ENCODE measurements at places on chromosomes 1 and 21.
A peak's percentile ranks its signal among the peaks of the same experiment; 100 is the strongest.

DNA sequence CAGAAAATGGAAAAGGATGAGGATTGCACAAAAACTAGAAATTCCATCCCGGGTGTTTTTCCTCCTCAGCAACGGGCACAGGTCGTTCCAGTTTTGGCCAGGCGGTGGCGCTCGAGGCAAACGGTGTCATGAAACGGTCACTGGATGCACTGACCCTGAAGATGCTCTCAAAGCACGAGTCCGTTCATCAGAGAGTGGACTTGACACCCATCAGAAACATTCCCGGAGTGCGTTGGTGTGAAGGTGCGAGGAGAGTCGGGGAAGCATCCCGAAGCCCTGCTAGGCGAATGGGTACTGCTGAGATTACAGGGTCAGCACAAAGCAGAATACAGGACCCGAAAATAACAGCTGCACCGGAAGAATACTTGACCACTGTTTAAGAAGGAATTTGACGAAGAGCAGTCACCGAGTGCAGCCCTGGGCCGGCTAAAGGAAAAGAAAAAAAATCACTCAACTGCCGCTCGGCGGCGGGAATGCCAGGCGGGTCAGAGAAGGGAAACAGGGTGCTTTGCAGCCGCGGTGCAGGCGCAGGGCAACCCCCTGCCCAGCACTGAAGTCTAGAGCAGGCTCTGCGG lies 71.7 kb upstream of the ETS2 start:
- no peaks in the 10 kb centered on the region for H3K36me3 ChIP-seq
- H3K27ac ChIP-seq: peak overlapping the region; percentile 75
- peak overlapping the region; percentile 87 for H3K4me3 ChIP-seq
- peak; percentile 67 for DNase-seq

- H3K4me1 ChIP-seq: peaks cover 43% of the 10 kb centered on the region
- H3K27ac ChIP-seq: no peak overlapping the region
- H3K36me3 ChIP-seq: no peaks in the 10 kb centered on the region
- DNase-seq: no peak
Observed at GRCh38 chr1:9284061-9284460, 8.6 kb upstream of the SPSB1 start.

DNA sequence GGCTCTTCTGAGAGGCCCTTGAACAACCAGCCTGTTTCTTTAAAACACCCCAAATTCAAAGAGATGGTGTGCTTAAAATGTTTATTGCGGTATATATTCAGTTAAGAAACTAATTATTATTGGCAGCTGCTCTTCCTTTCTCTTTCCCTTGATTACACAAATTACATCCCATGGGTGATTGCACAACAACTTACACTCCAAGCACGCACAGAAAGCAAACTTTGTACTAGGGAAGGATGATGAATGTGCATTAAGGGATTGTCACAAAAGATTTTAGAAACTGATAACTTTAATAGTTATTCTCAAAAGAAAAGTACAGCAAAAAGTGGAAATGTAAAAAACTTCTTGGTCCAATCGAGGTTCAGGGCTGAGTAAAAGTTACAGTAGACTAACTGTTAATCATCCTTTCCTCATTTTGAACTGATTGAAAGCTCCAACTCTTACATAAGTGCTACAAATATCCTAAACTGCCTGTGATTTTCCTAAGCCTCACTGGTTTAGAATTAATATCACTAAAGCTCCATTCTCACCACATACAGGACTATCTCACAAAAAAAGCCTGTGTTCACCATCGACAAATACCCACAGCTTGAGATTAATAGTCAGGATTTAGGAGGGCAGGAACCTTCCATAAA lies 153.4 kb downstream of the TTLL7 start:
- no peaks in the 10 kb centered on the region for H3K27me3 ChIP-seq
- H3K4me1 ChIP-seq: no peaks in the 10 kb centered on the region
- DNase-seq: no peak

GRCh38 chr1:234745844-234746797 lies 136.1 kb upstream of the IRF2BP2 start:
- DNase-seq: no peak
- no peak overlapping the region for H3K27ac ChIP-seq
- peaks cover 3% of the 10 kb centered on the region for H3K4me1 ChIP-seq
- peaks cover 5% of the 10 kb centered on the region for H3K27me3 ChIP-seq

DNA sequence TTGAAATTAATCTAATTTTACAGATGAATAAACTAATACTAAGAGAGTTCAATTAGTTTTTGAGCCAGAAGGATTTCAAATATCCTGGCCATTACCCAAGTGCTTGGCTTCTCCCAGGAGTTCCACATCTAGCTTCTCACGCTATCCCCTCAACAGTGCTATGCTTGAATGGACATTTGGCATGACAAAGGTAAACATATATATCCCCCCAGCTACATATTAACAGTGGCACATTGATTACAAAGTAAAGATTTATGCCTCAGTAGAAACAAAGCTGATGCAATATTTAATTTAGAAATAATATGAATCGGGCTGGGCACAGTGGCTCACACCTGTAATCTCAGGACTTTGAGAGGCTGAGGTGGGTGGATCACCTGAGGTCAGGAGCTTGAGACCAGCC lies 434.6 kb upstream of the PRMT6 start:
- DNase-seq: no peak
- H3K4me3 ChIP-seq: no peak overlapping the region
- no peaks in the 10 kb centered on the region for H3K36me3 ChIP-seq
- H3K4me1 ChIP-seq: no peaks in the 10 kb centered on the region
- no peaks in the 10 kb centered on the region for H3K27me3 ChIP-seq

GRCh38 chr21:44463724-44464123 lies 8.4 kb downstream of the LRRC3 start:
- H3K36me3 ChIP-seq: peaks cover 4% of the 10 kb centered on the region
- H3K27me3 ChIP-seq: peaks cover 19% of the 10 kb centered on the region
- no peak for DNase-seq
- H3K27ac ChIP-seq: no peak overlapping the region
- H3K4me1 ChIP-seq: no peaks in the 10 kb centered on the region

DNA sequence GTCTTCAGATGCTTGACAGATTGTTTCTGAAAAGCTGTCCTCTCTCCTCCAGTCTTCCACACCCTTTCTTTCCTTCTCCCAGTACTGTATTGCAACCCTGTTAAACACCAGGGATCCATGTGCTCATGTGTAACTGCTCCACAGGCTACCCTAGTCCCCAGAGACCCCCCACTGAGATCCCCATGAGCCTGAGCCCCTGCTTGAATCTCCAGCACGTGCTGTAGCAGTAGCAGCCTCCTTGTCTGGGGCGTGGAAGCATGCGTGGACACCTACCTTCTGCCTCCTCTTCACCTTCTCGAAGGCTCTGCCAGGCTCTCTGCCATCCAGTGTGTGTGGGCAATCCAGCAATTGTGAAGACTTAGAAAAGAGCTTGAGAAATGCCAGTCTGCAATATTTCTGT lies 25.2 kb downstream of the GPR137B start:
- H3K36me3 ChIP-seq: peaks cover 22% of the 10 kb centered on the region
- H3K4me3 ChIP-seq: no peak overlapping the region
- DNase-seq: no peak
- H3K4me1 ChIP-seq: peaks cover 38% of the 10 kb centered on the region
- H3K27me3 ChIP-seq: no peaks in the 10 kb centered on the region

GRCh38 chr1:19461220-19461554 lies 24.2 kb downstream of the CAPZB start:
- H3K27me3 ChIP-seq: no peaks in the 10 kb centered on the region
- peaks cover 75% of the 10 kb centered on the region for H3K4me1 ChIP-seq
- no peak for DNase-seq

DNA sequence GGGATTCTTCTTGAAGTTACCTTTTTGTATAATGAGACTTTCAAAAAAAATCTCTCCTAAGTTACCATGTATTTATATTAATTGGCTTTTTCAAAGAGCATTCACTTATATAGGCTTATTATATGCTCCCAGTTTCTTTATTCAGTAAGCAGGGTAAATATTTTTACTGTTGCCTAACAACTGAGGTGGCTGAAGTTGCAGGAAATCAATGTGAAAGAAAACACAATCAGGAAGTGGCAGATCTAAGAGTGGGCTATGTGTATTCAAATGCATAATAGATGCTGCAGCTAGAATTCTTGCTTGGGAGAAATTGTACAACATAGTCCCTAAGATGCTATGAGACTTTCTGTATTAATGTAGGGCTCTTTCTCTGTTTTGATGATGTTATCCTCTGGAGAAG lies 606.9 kb downstream of the NUF2 start:
- no peak overlapping the region for H3K4me3 ChIP-seq
- H3K4me1 ChIP-seq: no peaks in the 10 kb centered on the region
- H3K27ac ChIP-seq: no peak overlapping the region
- H3K27me3 ChIP-seq: no peaks in the 10 kb centered on the region

- H3K27ac ChIP-seq: peak overlapping the region; percentile 99
- H3K27me3 ChIP-seq: no peaks in the 10 kb centered on the region
- DNase-seq: peak; percentile 87
Observed at GRCh38 chr1:26833432-26834405, 7.2 kb downstream of the ZDHHC18 start.

DNA sequence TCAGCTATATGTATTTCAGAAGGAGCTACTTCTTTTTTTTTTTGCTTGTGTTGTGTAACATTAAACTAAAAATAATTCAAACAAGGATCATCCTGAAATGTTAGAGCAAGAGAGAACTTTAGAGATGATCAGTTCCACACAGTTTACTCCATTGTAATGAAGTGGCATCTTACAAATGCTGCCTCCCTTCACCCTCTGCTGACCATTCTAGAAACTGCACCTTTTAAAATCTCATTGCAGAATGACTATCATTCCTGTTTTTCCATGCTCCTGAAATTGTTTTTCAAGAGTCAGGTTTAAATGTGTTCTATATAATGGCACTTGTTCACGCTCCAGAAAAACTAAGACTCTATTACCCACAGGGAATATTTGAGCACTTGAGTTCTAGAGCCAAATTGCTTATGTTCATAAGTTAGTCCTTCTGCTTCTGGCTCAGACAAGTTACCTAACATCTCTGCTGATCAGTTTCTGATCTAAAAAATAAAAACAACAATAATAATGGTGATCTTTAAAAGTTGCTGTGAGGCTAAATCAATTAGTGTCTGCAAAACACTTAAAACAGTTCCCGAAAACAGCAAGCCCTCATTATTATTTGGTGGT lies 21.5 kb upstream of the SLC44A5 start:
- H3K27ac ChIP-seq: no peak overlapping the region
- peaks cover 5% of the 10 kb centered on the region for H3K27me3 ChIP-seq
- H3K4me1 ChIP-seq: no peaks in the 10 kb centered on the region
- no peak for DNase-seq

DNA sequence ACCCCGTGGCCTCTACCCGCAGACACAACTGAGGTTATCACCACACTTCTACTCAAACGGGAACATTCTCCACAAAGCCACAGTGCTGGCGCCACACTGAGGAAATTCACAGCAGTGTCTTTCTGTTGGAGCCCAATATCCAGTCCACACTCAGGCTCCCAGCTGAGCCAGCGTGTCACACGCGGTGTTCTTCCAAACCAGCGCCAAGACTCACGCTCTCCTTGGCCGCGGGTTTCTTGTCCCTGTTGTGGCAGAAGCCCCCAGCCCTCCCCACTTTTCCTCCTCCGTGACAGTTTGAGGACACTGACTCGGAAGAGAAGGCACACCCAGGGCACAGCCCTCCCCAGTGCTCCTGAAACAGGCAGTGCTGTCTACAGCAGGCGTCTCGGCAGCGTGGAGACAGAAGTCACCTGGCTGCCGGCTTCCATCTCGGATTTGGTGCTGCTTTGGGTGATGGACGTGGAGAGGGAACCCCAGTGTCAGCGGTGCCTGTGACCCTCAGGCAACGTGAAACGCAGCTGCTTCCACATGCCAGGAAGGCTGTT lies 35.4 kb upstream of the AGPAT3 start:
- peaks cover 41% of the 10 kb centered on the region for H3K27me3 ChIP-seq
- no peaks in the 10 kb centered on the region for H3K36me3 ChIP-seq
- H3K4me3 ChIP-seq: no peak overlapping the region

DNA sequence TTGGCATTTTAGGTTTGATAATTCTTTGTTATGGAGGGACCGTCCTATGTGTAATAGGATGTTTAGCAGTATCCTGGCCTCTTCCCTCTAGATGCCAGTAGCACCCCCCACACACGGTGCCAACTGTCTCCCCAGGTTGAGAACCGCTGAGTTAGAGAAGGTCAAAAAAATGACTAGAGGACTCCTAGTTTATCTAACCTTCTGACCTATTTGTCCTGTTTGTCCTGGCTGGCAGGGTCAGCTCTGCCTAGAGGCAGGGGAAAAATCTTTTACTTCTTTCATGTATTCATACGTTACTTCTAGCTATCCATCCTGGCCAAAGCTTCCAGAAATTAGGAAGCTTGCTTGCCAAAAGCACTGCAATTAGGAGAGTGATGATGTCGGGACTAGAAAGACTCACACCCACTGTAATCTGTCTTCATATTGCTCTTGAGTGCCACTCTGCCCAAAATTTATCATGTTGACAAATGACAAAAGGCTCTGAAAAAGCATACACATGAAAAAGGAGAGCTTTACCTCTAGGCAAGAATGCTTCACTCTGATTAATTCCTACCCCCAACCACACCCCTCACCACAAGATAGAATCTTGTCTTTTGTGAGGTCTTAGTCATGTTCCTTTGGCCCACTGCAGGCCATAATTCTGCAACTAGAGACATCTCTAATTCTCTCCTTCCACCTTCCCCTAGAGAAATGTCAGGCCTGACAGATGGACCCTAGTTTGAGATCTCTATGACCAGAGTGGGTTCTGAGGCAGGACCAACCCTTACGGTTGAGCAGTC lies 14.4 kb upstream of the AKR1A1 start:
- no peak overlapping the region for H3K4me3 ChIP-seq
- no peak overlapping the region for H3K27ac ChIP-seq
- no peaks in the 10 kb centered on the region for H3K36me3 ChIP-seq
- no peaks in the 10 kb centered on the region for H3K4me1 ChIP-seq

DNA sequence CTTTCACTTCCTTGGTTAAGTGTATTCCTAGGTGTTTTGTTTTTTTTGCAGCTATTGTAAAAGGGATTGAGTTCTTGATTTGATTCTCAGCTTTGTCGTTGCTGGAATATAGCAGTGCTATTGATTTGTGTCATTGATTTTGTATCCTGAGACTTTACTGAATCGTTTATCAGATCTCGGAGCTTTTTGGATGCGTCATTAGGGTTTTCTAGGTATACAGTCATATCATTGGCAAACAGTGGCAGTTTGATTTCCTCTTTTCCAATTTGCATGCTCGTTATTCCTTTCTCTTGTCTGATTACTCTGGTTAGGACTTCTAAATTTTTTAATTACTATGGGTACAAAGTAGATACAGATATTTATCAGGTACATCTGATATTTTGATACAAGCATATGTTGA lies 75.4 kb downstream of the SLC35A3 start:
- H3K27me3 ChIP-seq: no peaks in the 10 kb centered on the region
- DNase-seq: no peak
- peaks cover 12% of the 10 kb centered on the region for H3K36me3 ChIP-seq
- H3K27ac ChIP-seq: no peak overlapping the region
- H3K4me3 ChIP-seq: no peak overlapping the region

GRCh38 chr1:248691567-248692155 lies 10.9 kb downstream of the OR14I1 start:
- no peak overlapping the region for H3K27ac ChIP-seq
- H3K4me3 ChIP-seq: no peak overlapping the region
- H3K27me3 ChIP-seq: peaks cover 23% of the 10 kb centered on the region
- H3K4me1 ChIP-seq: no peaks in the 10 kb centered on the region
- H3K36me3 ChIP-seq: no peaks in the 10 kb centered on the region

GRCh38 chr1:233180641-233181364 lies 114.7 kb downstream of the PCNX2 start:
- no peaks in the 10 kb centered on the region for H3K27me3 ChIP-seq
- no peak overlapping the region for H3K4me3 ChIP-seq
- peaks cover 17% of the 10 kb centered on the region for H3K36me3 ChIP-seq
- no peak overlapping the region for H3K27ac ChIP-seq
- H3K4me1 ChIP-seq: no peaks in the 10 kb centered on the region
- DNase-seq: no peak

Data from effector memory CD8-positive, alpha-beta T cell (primary cell).